ENCODE measurements at places on chromosomes 12 and 14.
A peak's percentile ranks its signal among the peaks of the same experiment; 100 is the strongest.

- DNase-seq, result no peak
Measured at GRCh38 chr12:85283560-85283959, 3.5 kb downstream of the ALX1 start.

DNA sequence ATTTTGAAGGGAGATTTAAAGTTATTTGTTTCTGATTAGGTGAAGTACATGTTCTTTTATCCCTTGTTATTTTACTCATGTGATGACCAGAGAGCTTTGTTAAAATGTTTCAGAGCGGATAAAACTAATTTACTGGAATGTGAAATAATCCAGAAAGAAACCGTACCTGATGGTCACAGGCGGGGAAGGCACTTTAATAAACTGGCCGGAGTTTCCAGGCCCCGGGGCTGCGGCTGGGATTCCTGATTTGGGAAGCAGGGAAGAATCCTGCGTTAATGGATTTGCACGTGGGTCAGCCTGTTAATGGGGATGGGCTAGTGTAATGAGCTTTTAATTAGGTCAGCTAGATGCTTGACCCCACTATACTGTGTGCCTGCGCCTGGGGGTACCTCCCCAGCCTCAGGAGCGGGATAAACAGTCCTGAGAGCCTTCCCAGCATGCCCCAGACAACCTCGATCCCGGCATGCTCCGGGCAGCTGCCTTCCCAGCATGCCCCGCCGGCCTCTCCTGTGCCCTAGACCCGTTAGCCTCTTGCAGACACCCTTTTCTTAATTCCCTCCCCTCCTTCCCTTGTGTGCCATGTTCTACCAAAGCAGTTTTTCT, 208.6 kb upstream of the CDKN3 start:
- DNase-seq, result no peak

DNA sequence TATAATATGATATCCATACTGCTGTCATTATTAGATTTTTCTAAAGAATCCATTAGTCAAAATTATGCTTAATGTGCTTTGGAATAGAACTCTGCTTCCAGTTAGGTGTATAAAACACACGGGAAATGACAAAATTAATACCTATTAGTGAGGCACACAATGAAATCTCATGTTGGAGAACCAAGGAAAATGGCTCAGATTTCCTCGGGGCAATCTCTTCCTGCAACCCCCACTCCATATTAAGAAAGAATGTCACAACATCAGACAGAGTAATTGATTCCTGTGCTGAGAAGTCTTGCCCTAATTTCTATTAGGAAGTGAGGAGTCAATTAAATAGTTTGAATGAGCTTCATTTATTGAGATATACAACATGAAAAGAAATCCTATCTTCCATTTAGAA, 299.8 kb upstream of the KITLG start:
- no peak for DNase-seq

GRCh38 chr12:12804011-12804410, 9.1 kb upstream of the DDX47 start:
- no peak for DNase-seq

DNA sequence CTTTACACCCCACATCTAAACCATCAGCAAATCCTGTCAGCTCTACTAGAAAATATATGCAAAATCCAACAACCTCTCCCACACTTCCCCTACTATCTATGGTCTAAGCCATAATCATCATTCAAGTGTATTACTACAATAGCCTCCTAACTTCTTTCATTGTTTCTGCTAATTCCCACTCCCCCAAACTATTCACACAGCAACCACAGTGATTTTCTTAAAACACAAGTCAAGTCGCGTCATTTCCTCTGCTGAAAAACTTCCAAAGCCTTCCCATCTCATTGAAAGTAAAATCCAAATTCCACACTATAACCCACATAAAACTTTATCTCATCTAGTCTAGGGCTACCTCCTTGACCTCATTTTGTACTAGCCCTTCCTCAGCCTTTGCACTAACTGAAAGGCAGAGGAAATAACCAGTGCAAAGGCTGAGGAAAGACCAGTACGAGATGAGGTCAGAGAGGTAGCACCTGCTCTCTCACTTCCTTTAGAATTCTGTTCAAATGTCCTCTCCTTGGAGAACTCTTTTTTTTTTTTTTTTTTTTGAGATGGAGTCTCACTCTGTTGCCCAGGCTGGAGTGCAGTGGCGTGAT, 65.5 kb upstream of the MDM1 start:
- DNase-seq, result no peak

- DNase-seq, result no peak
Measured at GRCh38 chr14:55733599-55733998, 153.6 kb downstream of the KTN1 start.

DNA sequence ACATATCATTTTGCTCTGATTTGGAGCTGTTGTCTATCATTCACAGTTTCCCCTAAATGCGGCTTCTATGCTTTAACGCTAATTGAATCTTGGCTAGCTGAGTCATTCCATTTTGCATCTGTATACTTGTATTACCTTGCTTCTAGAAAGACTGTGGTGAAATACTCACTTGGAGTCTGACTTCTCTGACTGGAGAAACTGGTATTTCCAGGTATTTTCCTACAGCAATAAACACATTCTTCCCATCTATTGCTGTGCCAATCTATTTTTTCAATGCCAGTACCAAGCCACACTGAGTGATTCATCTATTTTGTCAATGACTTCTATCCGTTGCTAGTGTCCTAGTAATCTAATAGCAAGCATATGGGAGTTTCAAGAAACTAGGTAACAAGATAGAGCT, 76.0 kb upstream of the ST8SIA1 start:
- no peak for DNase-seq

- no peak for DNase-seq
Measured at GRCh38 chr12:124862768-124863415, 772 bp downstream of the SCARB1 start.

GRCh38 chr12:48358937-48359513, 8.3 kb upstream of the ZNF641 start:
- no peak for DNase-seq

- DNase-seq, result no peak
Measured at GRCh38 chr12:119288576-119288975, 46.0 kb upstream of the CCDC60 start.

- no peak for DNase-seq
Measured at GRCh38 chr14:105366386-105367074, 31.8 kb upstream of the TEX22 start.

DNA sequence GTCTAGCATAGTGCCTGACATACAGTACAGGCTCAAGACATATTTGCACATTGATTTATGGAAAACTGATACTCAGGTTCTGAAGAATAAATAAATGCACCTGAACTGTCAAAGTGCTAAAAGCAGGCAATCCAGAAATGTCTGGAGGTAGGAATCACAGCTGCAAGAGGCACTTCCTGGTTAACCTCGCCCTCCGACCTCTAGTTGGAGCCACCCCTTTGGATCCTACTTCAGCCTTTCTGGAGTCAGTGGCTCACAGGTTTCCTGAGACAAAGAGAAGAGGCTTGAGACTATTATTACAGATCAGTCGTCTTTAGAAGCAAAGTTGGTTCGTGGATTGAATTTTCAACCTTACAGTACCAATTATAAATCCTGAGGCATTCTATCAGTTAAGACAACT, 13.0 kb downstream of the TCP11L2 start:
- no peak for DNase-seq

GRCh38 chr14:98140862-98141530, 1131.0 kb downstream of the BCL11B start:
- DNase-seq, result no peak

DNA sequence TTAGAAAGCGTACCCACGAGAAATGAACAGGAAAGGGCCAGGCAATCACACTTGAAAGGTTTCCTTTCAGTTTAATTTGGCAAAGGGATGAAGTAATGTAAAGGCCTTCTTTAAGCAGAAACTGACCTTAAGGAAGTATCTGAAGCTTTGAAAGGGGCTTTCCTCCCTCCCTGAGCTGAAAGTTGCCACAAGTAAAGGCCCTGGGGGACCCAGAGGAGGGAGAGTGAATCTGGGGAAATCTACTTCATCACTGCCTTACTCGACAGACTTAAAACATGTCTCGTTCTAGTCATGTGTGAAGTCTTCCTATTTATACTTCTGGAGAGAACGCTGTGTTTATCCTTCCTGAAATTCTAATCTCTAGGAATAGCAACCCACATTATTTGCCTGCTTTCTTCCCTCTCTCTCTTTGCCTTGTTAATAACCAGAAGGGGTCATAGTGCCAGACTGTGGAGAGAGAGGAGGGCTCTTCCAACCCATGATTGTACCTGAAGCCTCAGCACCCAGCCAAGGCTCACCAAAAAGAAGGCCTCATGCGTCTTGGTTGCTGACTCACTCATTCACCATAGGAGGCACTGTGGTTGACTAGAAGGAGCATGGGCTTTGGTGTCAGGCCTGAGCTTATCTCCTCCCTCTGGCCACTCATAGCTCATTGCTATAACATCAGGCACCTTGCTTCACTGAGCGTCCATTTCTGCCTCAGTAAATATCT, 10.2 kb upstream of the GPX2 start:
- no peak for DNase-seq

GRCh38 chr12:117100251-117100650, 1.0 kb upstream of the TESC start:
- DNase-seq, result no peak

DNA sequence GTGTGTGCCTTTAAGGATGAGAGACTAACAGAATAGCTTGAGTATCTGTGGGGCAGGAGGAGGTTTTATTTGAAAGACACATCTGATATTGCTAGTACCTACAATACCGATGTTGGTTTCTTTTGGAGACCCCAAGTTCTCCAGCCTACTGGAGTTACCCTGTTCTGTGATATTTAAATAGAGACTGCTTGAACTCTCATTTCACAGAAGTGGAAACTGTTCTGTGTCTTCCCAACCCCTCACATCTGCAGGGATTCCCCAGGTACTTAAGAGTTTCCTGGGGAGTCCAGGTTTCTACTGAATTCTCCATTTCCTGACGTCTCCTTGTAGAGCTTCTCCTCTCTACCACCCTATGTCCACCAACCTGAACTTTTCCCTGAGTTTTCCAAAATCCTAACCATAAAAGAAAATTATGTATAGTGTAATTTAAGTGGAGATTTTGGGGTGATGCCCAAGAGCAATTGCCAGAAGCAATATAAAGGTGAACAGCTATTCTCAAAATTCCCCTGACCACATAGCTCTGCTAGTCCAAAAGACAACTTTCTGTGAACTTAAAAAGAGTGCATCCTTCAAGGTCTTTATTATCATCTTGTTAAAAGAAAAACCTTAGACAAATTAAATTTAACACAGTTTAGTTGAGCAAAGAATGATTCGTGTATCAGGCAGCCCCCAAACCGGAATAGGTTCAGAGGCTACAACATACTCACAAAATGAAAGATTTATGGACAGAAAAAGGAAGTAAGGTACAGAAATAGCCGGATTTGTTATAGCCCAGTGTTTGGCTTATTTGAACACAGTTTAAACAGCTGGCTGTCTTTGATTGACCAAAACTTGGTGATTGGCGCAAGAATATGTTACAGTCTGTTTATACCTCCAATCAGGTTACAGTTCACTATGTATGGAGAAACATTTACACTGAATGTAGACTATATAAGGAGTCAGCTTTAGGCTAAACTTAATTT, 373.4 kb downstream of the NUAK1 start:
- no peak for DNase-seq

GRCh38 chr14:57390806-57391516, 575 bp downstream of the NAA30 start:
- DNase-seq, result no peak

DNA sequence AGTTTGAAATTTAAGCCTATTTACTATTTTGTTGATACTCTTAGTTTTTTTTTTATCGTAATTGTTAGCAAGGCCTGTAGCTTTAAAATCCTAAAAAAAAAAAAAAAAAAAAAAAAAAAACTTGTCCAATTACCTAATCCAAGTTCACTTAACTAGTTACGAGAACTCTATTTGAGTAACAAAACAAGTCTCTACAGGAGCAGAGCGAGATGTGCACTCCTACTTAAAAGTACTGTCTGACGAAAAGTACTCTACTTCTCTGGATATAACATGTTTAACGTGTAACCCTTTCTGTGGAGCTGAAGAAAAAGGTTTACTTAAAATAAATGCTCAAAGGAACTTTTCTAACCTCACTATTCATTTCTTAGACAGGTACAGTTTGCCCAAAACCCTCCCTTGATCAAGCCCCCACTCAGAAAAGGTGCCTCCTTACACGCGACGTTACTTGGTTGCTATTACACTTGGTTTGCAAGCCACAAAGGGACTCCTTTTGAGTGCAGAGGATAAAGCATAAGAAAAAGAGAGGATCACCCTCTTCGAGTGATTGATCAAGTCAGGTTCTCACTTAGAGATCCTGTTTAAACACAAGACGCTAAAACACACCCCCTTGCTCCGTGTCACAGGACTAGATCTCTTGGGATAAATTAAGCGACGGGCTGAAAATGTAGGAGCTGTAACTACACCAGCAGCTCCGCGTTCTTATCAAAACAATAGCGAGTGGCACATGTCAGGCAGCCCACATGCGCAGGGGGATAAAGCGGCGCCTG, 2.2 kb downstream of the BAZ1A start:
- DNase-seq, result peak; percentile 89

- no peak for DNase-seq
Measured at GRCh38 chr14:95137164-95137803, 20.0 kb downstream of the DICER1 start.

DNA sequence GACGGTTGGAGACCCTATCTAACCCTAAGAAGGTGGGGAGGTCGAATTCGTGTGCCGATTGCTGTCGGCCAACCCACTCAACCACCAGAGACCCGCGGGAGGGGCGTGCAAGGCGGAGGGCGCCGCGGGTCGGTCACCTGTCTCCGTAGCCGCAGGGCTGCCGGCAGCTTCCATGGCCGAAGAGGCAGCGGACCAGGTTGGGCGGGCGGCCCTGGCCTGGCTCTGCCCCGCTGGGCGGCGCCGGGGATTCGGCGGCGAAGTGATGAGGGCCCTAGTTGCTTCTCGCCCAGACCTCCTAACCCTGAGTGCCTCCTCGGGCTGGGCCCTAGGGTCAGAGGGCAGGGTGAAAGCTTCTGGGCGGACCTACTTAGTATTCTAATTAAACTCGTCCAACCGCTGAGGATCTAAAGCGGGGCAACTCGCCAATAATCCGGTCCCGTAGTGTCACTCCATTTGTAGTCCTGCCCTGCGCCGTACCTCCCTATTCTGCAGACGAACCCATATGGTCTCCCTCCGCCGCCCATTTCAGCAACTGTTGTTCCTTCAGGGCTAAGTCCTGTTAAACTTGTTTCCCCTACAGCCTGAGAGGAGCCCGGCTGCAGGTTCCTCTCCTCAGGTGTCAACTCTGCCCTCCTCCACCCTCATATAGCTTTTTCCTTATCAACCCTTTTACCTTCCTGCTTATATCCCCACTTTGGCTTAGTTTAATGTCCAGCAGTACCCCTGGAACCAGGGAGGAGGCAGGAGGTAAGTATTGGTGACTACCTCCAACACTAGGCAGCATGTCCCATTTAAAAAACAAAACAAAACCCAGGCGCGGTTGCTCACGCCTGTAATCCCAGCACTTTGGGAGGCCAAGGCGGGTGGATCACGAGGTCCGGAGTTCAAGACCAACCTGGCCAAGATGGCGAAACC, at the start of gene PYM1:
TSS of gene PYM1 (minus strand) at position 307 of the 915 bp plus-strand sequence. CDS start at position 174, 133 bp downstream.
- DNase-seq, result peak; percentile 40

GRCh38 chr12:49264466-49264872, 413 bp upstream of the TUBA1C start:
- DNase-seq, result no peak

- DNase-seq, result no peak
Measured at GRCh38 chr14:75141062-75141461, 14.2 kb upstream of the NEK9 start.

GRCh38 chr12:31929027-31929526, 30.1 kb upstream of the RESF1 start:
- no peak for DNase-seq

Data from NCI-H2107 (cell line).